ENCODE measurements at places on chromosomes 5 and 9.

GRCh38 chr9:16315720-16316119 lies 554.8 kb downstream of the BNC2 start:
- DNase-seq, result no peak

GRCh38 chr5:73668017-73668416 lies 42.0 kb downstream of the ARHGEF28 start:
- no peak for DNase-seq

GRCh38 chr9:98450496-98450895 lies 195.0 kb upstream of the TBC1D2 start:
- DNase-seq, result no peak

- DNase-seq, result no peak
Observed at GRCh38 chr5:61319388-61320146, 12.5 kb upstream of the ZSWIM6 start.

DNA sequence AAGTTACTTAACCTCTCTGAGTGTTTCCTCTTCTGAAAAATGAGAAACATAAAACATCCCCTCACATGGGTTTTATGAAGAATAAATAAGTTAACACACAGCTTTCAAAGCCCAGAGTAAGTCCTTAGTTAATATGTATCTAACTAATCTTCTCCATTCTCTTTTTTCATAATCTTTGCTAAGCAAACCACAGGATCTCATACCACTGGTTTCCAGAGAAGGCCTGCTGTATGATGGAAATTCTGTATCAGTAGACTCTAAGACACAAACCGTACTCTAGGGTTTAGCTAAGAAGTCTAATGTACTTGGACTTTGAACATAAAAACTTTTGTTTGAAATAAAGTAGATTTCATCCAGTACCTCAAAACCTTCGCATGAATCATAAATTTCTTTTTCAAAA lies 307.9 kb downstream of the SPOCK1 start:
- no peak for DNase-seq

- no peak for DNase-seq
Observed at GRCh38 chr5:14594378-14595074, 12.9 kb downstream of the OTULINL start.

DNA sequence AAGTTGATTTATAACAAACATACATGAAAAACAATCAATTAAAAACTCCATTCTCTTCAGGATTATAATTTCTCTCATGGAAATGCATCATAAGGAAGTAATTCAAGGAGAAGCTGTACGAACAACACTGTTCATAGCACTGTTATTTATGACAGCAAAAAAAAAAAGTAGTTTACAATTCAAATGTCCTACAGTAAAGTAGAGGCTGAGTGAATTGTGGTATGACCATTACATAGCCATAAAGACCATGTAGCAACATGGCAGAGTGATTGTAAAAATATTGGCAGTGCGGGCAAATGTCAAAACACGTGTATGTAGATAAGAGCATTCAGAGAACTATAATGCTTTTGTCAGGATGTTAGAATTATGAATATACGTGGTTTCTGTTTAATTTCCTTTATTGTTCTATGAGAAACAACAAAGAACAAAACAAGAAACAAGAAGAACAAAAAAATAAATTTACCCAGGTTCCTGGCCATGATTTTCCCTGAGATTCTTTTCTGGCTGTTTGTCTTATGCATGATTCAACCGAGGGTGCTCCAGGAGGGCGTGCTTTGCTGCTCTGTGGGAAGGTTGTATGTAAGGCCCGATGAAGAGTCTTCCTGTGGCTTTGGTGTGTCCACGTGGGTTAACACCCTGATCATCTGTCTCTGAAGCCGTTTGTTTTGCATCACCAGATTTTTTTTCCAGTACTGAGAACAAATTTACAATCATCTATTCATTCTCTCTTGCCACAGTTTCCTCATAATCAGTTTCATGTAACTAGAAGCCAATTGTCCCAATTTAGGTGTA lies 28.8 kb downstream of the GCNT4 start:
- no peak for DNase-seq

DNA sequence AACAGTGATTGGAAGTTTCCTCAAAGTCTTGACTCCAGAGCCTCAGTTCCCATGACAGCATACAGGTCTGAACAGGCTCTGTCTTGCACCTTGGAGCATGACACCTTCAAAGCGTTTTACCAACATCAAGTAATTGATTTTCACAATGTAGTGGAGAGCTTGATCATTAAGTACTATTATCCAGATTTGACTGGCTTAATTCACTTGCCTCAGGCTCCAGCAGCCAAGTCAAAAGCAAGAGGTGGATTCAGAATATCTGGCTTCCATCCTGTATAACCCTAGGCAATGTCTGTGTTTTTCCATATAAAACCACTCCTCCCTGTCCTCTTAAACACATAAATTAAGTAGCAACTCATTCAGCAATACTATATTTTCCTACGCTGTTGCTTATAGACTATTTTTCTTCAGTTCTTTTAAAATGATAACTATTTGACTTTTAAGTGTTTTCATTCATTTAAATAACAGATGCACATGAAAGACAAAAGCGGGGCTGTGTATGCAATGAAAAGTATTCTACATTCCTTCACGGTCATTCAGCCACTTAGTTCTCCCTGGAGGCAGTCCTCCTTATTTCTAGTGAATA lies 150.8 kb upstream of the RANBP3L start:
- no peak for DNase-seq

DNA sequence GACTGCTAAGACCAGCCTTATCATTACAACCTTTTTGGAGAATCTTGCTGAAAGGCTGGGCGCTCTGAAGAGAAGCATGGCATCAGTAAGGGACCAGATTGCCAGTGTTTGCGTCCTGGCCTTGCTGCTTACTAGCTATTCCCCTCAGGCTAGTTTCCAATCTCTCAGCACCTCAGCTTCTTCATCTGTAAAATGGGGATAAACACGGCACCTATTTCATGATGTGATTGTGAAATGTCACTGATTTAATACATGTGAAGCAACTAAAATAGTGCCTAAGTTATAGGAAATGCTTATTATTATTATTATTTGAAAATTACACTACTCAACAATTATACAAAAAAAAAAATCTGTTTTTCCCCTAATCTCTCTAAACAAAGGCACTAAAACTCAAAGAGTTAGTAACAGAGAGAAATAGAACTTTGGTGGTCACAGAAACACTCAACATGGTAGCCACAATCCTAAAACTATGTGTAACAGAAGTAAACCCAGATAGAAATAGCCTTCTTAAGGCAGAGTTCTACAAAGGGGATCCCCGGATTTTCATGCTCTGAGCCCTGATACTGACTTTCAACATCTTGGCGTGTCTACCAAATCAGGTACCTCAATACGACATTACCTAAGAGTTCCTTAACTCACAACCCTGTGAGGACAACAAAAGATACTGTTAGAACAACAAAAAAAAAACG lies 62.0 kb downstream of the ENC1 start:
- no peak for DNase-seq

GRCh38 chr9:93676310-93677047 lies 100.1 kb downstream of the PHF2 start:
- no peak for DNase-seq
